ENCODE measurements at places on chromosomes 4 and X.

- DNase-seq: no peak
Measured at GRCh38 chr4:682490-683172, 6.3 kb downstream of the SLC49A3 start.

DNA sequence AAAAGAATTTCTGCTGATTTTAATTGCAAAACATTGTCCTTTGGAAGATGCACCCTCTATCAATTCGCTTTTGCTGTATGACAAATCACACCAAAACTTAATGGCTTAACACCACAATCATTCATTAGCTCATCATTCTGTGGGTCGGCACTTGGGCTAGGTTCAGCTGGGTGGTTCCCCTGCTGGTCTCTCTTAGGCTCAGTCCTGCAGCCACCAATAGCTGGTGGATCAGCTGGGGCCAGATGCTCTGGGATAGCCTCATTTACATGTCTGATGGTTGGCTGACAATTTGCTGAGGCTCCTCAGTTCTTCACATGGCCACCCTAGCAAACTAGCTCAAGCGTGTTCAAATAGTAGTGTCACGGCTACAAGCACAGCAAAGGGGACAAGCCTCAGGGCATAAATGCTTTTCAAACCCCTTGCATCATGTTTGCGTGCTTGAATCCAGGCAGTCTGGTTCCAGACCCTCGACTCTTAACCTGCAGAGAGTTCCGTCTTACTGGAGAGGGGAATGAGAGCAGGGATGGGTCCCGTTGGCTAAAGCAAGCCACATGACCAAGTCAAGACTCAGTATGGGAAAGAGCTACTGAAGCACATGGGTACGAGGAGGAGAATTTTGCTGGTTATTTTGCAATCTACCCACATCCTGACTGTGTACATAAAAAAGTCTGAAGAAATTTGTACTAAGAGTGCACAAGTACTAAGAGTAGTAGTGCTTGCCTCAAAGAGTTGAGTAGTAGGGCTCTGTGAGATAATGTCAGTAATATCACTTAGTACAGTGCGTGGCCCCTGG, 7.5 kb upstream of the ACSL1 start:
- no peak for DNase-seq

GRCh38 chr4:163243297-163243981, 76.7 kb upstream of the NAF1 start:
- DNase-seq: no peak

GRCh38 chr4:6191448-6192130, 8.8 kb downstream of the JAKMIP1 start:
- DNase-seq: no peak

- DNase-seq: no peak
Measured at GRCh38 chr4:165489786-165490185, 111.0 kb downstream of the CPE start.

GRCh38 chr4:30866907-30867306, 146.7 kb downstream of the PCDH7 start:
- DNase-seq: no peak

Data from globus pallidus (tissue), 1 donor.